ENCODE measurements at places on chromosomes 1 and 21.

- no peak for DNase-seq
- H3K27ac ChIP-seq = no peak overlapping the region
- no peak overlapping the region for H3K4me3 ChIP-seq
- no peaks in the 10 kb centered on the region for H3K27me3 ChIP-seq
- no peaks in the 10 kb centered on the region for H3K36me3 ChIP-seq
Measured at GRCh38 chr1:65958561-65959350, 166.1 kb downstream of the PDE4B start.

DNA sequence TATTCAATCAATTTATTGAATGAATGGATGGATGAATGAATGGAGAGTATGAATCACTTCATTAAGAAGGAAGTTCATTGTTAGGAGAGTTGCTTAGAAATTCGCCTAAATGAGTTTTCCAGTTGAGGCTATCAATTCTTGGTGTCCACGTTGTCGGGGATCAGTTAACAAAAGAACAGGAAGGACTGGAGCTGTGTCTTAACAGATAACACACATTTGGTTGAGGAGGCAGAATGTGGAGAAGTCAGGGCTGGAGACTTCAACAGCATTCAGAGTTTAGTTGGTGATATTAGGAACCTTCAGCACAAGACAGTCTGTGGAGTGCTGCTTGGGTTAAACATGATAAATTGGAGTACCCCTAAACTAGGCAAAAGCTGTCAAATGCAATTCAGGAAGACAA is 33.7 kb downstream of the ZBTB18 start:
- H3K36me3 ChIP-seq = no peaks in the 10 kb centered on the region
- DNase-seq = no peak
- no peak overlapping the region for H3K27ac ChIP-seq
- no peak overlapping the region for H3K4me3 ChIP-seq
- H3K27me3 ChIP-seq = no peaks in the 10 kb centered on the region

GRCh38 chr1:182397653-182398393 is 2.6 kb downstream of the TEDDM1 start:
- H3K27me3 ChIP-seq = no peaks in the 10 kb centered on the region
- H3K4me1 ChIP-seq = peaks cover 4% of the 10 kb centered on the region
- no peak for DNase-seq
- no peak overlapping the region for H3K4me3 ChIP-seq
- H3K27ac ChIP-seq = peak overlapping the region; percentile 7

DNA sequence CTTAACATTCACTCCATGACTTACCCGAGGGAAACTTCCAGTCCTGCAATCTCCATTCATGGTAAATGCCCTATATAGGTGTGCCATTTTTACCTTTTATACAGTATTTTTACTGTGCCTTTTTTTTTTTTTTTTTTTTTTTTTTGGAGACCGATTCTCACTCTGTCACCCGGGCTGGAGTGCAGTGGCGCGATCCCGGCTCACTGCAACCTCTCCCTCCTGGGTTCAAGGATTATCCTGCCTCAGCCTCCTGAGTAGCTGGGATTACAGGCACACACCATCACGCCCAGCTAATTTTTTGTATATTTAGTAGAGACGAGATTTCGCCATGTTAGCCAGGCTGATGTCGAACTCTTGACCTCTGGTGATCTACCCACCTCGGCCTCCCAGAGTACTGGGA is 124.4 kb upstream of the PLPPR4 start:
- no peaks in the 10 kb centered on the region for H3K36me3 ChIP-seq

- no peaks in the 10 kb centered on the region for H3K27me3 ChIP-seq
- no peaks in the 10 kb centered on the region for H3K4me1 ChIP-seq
- no peak overlapping the region for H3K4me3 ChIP-seq
- peaks cover 3% of the 10 kb centered on the region for H3K36me3 ChIP-seq
- H3K27ac ChIP-seq = no peak overlapping the region
Measured at GRCh38 chr21:42580076-42580792, 66.6 kb downstream of the SLC37A1 start.

DNA sequence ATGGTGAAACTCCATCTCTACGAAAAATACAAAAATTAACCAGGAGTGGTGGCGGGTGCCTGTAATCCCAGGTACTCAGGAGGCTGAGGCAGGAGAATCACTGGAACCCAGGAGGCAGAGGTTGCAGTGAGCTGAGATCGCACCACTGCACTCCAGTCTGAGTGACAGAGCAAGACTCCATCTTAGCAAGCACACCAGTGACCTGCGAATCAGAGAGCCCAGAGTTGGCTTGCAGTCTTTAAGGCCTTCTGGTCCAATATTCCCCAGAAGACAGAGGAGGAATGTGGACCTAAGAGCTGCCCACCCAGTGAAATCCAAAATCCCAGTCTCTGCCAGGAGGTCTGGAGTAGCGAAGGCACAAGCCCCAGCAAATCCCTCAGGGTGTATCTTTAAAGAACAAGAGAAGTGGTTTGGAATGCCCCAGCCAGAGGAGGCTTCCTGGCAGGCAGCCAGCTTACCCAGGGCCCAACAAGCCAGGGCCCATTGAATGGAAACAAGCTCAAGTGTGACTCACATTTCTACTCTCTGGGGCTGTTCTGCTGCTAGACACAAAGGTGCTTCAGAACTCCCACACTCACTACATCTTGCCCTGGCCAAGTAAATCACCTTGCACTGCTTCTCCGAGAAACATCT is 23.9 kb downstream of the GPR161 start:
- H3K4me1 ChIP-seq = peaks cover 12% of the 10 kb centered on the region
- no peak for DNase-seq
- no peak overlapping the region for H3K27ac ChIP-seq
- no peak overlapping the region for H3K4me3 ChIP-seq
- H3K27me3 ChIP-seq = no peaks in the 10 kb centered on the region

- H3K27ac ChIP-seq = no peak overlapping the region
- no peaks in the 10 kb centered on the region for H3K4me1 ChIP-seq
- no peak overlapping the region for H3K4me3 ChIP-seq
- no peaks in the 10 kb centered on the region for H3K36me3 ChIP-seq
Measured at GRCh38 chr1:5250336-5250735, 595.9 kb downstream of the AJAP1 start.

GRCh38 chr1:220902916-220903315 is 23.7 kb downstream of the HLX start:
- H3K27ac ChIP-seq = no peak overlapping the region
- no peak overlapping the region for H3K4me3 ChIP-seq
- no peak for DNase-seq
- no peaks in the 10 kb centered on the region for H3K36me3 ChIP-seq
- H3K4me1 ChIP-seq = no peaks in the 10 kb centered on the region

DNA sequence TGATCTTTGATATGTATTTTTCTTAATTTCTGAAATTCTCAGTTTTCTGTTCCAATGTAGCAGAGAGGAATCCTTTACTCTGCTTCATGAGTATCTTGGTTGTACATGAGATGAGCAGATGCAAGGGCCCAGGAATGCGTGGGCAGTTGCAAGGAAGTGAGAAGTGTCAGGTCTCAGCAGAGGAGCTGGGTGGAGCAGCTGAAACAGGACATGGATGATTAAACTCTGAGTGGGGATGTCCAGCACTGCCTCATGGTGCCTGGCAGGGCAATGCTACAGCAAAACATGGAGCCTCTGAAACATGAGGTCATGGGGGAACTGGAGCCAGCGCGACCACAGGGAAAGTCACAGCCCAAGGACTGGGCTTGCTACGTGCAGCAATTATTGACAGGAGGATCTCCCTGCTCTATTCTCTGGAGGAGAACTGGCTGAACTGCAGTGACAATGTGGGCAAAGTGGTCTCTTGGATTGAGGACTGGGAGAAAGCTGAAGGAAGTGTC is 48.4 kb downstream of the COLGALT2 start:
- H3K36me3 ChIP-seq = no peaks in the 10 kb centered on the region
- no peaks in the 10 kb centered on the region for H3K4me1 ChIP-seq
- H3K27me3 ChIP-seq = no peaks in the 10 kb centered on the region
- H3K4me3 ChIP-seq = no peak overlapping the region

DNA sequence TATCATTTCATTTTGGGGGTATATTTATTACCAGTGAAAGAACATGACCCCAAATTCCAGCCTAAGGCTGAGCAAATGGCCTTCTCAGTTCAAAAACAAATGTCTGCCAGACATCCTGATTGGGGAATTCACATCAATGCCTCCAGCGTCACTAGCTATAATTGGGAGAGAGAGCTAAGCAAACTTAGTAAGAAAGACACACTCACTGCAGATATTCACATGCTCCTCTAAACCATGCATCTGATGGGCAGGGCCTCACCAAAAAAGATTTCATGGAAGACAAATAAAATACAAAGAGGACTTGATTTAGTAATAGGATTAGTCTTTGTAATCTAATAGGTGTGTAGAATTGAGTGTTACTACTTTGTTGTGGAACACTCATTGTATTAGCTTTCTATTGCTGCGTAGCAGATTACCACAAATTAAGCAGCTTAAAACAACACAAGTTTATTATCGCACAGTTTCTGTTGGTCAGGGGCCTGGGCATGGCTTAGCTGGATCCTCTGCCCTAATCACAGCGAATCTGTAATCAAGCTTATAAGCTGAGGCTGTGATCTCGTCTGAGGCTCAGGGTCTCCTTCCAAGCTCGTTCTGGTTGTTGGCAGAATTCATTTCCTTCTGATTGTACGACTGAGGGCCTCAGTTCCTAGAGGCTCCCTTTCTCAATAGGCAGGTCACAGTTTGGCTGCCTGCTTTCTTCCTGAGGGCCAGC is 243.0 kb downstream of the PBX1 start:
- no peak for DNase-seq
- H3K27ac ChIP-seq = peak overlapping the region; percentile 32
- no peaks in the 10 kb centered on the region for H3K36me3 ChIP-seq

DNA sequence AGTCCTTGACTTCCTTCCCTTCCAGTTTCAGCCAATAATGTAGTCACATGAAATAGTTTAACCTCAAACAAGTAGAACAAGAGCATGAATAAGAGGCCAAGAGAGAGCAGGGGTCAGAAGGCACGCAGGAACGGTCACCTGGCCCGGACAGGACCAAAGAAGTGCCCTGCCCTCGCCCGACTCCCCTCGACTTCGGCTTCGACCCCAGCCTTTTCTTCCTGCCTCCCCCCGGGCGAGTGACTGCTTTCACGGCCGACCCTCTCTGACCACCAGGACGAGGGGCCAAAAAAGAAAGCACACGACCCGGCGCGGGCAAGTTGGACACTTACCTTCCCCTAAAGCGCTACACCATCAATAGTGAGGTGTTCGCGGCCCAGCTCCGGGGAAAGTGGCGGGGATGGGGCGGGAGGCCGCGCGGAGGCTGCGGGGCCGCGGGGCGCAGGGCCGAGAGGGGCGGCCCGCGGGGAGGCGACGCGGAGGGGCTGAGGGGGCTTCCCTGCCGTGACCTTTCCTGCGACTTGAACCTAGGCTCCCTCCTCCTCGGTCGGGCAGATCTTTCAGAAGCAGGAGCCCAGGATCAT is 519 bp downstream of the RERE start:
- no peaks in the 10 kb centered on the region for H3K36me3 ChIP-seq
- H3K27me3 ChIP-seq = no peaks in the 10 kb centered on the region
- no peaks in the 10 kb centered on the region for H3K4me1 ChIP-seq
- DNase-seq = peak; percentile 42

DNA sequence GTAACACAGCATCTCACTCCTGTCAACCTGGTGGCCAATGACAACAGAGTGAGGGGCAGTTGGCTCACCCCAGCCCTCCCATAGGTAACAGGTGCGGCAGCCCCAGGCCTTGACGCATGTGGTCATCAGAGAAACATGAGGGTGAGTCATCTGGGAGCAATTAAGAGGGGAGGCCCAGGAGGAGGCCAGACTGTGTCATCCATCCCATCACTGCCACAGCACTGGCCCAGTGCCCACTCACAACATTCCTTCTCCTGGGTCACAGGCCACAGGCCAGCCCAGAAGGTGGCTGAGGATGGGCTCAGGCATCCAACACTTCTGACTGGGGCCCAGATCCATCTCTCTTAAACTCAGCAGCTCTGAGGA is 17.1 kb downstream of the TEX35 start:
- no peaks in the 10 kb centered on the region for H3K27me3 ChIP-seq
- no peaks in the 10 kb centered on the region for H3K36me3 ChIP-seq
- H3K4me1 ChIP-seq = peaks cover 4% of the 10 kb centered on the region
- H3K27ac ChIP-seq = no peak overlapping the region

DNA sequence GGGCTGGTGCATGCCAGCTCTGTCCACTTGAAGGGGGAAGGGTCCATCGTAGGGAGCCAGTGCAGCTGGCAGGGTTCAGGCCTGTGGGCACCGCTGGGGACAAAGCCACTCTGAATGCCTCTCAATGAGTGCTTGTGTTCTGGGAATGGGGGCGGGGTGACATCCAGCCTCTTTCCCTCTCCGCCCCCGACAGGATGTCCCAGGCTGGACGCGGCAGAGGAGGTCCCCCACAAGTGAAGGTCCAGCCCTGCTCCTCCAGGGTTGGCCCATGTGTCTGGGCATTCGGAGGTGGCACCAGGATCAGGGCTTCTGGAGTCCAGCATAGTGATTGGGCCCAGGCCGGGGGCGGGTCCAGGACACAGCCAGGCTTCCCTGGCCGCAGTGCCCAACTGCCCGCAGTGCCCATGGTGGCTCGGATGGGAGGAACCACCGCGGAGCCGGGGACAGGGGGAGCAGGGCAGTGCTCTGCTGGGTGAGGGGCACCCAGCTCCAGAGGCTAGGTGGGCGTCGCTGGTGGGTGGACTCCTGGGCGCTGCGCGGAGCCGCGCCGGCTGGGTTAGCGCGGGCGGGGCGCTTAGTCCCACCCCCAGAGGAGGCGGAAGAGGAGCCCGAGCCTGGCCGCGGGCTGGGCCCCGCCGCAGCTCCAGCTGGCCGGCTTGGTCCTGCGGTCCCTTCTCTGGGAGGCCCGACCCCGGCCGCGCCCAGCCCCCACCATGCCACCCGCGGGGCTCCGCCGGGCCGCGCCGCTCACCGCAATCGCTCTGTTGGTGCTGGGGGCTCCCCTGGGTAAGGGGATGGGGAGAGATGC is at the start of gene SHISA4:
TSS of gene SHISA4 (plus strand) at position 617 of the 808 bp plus-strand sequence. CDS start at position 714, 97 bp downstream.
- H3K27ac ChIP-seq = peak within 1 kb of the TSS; percentile 51
- DNase-seq = peak; percentile 54
- peaks cover 12% of the 10 kb centered on the region for H3K4me1 ChIP-seq
- H3K4me3 ChIP-seq = peak within 1 kb of the TSS; percentile 60
- H3K36me3 ChIP-seq = no peaks in the 10 kb centered on the region
- peaks cover 25% of the 10 kb centered on the region for H3K27me3 ChIP-seq

DNA sequence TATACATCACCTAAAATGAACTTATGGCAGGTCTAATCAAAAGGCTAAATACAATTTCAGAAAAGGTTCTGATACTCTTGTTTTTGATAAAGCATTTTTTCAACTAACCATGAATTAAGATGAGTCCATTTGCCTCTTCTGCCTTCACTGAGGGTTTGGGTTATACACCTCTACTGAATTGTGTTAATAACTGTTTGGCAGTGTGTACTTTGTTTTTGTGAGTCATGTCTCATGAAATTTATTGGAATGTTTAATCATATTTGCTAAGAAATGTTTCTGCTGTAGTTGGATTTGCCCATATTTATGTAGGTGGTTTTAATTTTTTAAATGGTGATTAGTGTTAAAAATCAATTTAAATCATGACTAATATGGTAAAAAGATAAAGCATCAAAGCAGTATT is 190.5 kb downstream of the HS2ST1 start:
- H3K36me3 ChIP-seq = no peaks in the 10 kb centered on the region
- no peaks in the 10 kb centered on the region for H3K4me1 ChIP-seq
- H3K27ac ChIP-seq = no peak overlapping the region
- no peak for DNase-seq

DNA sequence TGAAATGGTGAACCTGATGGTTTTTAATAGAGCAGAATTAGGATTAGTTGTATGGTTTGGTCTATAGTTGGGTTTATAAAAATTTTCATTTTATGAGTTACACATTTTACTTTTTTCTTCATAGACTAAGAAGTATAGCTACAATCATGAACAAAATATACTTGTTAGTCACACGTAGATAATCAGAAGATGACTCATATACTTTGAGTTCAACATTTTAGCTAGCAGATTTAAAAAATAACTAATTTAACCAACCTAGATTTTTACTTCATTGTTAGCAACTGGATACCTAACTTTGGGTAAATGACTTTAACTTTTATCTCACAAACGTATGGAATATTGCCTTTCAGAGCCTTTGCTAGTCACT is 27.9 kb downstream of the MORC3 start:
- H3K27ac ChIP-seq = no peak overlapping the region
- no peak overlapping the region for H3K4me3 ChIP-seq
- DNase-seq = no peak
- no peaks in the 10 kb centered on the region for H3K36me3 ChIP-seq
- no peaks in the 10 kb centered on the region for H3K27me3 ChIP-seq

All from transverse colon (tissue), 4 donors.